Islet precursor cell (in vitro differentiated cells): ENCODE measurements at places on chromosomes 3 and 15.

GRCh38 chr15:52730173-52730572 lies 51.0 kb upstream of the ATOSA start:
- DNase-seq: no peak

DNA sequence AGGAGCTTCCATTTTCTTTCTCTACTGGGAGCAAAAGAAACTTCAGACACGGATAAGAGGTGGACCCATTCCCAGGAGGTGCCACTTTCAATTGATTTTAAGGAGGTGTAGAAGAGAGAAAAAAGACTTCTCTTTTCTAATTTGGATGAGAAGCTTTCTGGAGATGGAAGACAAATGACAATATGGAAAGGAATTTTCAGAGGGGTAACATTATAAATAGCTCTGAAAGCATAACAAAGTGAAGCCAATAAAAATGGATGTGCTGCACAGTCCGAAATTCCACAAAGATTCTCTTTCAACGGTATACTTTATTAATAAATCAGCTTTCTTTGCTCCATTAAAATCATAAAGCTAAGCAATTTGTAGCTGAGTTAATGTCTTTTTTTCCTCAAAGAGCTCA lies 607.2 kb upstream of the MDFIC2 start:
- DNase-seq: no peak

DNA sequence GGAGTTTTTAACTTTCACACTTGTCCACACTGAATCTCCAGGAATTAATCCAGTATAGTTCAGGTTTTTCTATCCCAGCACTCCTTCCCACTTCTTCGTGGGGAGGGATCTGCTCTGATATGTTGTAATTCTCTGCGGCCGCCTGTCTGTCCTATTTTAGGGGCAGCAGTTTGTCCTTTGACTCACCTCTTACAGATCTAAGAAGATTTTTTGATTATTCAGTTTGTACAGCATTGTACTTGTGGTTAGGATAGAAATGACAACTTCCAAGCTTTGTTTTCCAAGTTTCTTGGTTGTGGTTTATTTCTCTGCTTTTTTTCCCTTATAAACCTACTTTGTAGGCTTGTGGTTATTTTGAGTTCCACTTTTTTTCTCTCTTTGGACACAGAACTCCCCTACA lies 601.7 kb downstream of the SI start:
- no peak for DNase-seq

- DNase-seq: no peak
Measured at GRCh38 chr3:63685340-63685739, 32.9 kb downstream of the SNTN start.

GRCh38 chr3:106473576-106474475 lies 605.0 kb upstream of the CBLB start:
- DNase-seq: no peak

GRCh38 chr15:28900041-28900891 lies 14.5 kb downstream of the APBA2 start:
- no peak for DNase-seq

GRCh38 chr3:138774529-138775253 lies 60.0 kb downstream of the PIK3CB start:
- DNase-seq: peak; percentile 77

- DNase-seq: peak; percentile 46
Measured at GRCh38 chr15:100720406-100720967, 118.1 kb downstream of the ASB7 start.

DNA sequence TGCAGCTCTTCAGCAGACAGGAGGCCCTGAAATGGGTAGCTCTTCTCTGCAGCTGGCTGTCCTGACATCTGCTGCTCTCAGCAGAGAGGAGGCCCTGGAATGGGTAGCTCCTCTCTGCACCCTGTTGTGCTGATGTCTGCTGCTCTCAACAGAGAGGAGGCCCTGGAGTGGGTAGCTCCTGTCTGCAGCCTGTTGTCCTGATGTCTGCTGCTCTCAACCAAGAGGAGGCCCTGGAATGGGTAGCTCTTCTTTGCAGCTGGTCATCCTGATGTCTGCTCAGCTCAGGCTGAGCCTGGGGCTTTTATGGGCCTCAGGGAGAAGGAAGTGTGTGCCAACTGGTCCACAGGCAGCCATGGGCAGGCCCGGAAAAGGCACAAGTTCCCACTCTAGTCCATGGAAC lies 66.6 kb downstream of the PIK3CB start:
- DNase-seq: no peak

GRCh38 chr3:196207833-196208607 lies 3.2 kb downstream of the ZDHHC19 start:
- DNase-seq: peak; percentile 84
